ENCODE measurements at places on chromosomes 4 and X.

- DNase-seq = no peak
Observed at GRCh38 chr4:66430856-66431255, 760.6 kb upstream of the EPHA5 start.

DNA sequence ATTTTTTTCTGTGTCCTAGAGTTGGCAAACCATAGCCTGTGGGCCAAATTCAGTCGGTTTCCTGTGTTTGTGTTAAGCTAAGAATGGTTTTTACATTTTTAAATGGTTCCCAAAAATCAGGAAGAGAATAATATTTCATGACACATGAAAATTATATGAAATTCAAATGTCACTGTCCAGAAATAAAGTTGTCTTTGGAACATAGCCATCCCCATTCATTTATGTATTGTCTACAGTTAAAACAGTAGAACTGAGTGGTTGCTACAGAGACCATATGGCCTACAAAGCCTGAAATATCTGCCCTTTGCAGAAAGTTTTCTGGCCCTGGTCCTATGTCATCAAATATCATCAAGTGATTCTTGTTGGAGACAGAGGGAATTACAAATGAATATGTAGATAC is 15.5 kb downstream of the FRMPD4 start:
- no peak for DNase-seq

- no peak for DNase-seq
Observed at GRCh38 chr4:143858456-143858855, 46.9 kb downstream of the GYPE start.

DNA sequence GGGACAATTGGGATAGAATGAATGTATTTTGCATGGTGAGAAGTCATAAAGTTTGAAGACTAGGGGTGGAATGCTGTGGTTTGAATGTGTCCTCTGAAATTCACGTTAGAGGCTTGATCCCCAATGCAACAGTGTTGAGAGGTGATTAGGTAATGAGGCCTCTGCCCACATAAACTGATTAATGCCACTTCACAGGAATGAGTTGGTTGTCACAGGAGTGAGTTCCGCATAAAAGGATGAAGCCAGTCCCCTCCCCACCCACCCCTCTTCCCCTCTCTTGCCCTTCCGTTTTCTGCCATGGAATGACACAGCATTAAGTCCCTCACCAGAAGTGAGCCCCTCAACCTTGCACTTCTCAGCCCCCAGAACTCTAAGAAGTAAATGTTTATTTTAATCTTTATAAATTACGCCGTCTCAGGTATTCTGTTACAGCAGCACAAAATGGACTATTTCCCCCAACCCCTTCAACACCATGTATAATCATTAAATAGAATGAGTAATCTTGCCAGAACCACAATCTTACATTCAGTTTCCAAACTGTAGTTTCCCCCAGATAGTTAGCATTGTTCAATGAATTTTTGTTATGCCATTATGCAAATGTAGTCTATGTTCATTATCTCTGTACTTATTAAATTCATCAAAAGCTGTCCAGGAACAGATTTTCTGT is 5.5 kb upstream of the MMAA start:
- DNase-seq = no peak

- DNase-seq = no peak
Observed at GRCh38 chr4:181078196-181078595, 1165.0 kb upstream of the TENM3 start.

DNA sequence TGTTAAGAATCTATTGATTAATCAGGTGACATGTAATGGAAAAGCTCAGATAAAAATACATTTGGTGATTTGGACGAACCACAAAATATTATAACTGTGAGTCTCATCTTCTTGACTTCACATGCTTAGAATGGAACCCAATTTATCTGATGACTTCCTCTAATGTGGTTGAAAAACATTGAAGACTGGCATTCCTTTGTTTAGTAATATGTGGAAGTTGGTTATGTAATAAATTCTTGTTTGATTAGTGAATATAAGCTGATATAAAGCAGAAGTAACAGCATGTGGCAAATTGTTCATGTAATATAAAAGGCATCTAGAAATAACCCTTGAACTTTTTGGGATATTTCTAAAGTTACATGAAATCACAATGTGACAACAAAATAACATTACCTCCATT is 9.7 kb downstream of the GIMD1 start:
- no peak for DNase-seq

DNA sequence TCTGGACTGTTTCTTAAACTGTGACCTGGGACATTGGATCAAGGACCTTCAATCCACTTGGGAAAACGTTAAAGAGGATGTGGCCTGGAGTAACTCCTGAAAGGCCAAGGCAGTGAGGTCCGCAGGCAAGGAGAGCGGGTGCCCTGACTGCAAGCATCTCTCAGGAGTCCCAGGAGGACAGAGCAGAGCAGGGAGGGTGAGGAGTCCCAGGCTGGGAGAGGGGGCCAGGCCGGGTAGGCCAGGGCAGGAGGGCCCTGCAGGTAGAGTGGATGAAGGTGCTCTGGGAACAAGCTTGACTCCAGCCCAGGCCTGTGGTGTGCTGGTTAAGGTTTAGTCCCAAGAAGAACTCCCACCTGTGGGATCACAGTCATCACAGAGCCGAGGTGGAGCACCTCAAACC is 13.8 kb downstream of the PNMA6E start:
- no peak for DNase-seq

GRCh38 chrX:39377773-39378172 is 576.5 kb downstream of the MID1IP1 start:
- DNase-seq = no peak

GRCh38 chr4:188864741-188865140 is 725.5 kb downstream of the TRIML1 start:
- no peak for DNase-seq

DNA sequence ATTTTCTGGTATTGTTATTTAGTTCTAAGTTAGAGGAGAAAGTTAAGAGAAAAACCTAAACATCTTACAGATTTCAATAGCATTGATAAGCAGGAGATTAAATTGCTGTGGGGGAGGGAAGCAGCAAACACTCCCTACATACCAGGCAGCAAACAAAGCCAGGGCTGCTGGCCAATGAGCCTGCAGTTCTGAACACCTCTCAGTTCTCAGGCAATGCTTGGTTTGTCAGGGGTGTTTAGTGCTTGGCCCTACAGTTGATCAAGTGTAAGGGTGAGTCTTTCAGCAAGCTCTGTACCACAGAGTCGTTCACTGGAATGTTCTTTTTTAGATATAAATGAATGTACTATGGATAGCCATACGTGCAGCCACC is 38.6 kb downstream of the EGFL6 start:
- DNase-seq = no peak

GRCh38 chr4:1488357-1488756 is 82.1 kb upstream of the NKX1-1 start:
- no peak for DNase-seq

DNA sequence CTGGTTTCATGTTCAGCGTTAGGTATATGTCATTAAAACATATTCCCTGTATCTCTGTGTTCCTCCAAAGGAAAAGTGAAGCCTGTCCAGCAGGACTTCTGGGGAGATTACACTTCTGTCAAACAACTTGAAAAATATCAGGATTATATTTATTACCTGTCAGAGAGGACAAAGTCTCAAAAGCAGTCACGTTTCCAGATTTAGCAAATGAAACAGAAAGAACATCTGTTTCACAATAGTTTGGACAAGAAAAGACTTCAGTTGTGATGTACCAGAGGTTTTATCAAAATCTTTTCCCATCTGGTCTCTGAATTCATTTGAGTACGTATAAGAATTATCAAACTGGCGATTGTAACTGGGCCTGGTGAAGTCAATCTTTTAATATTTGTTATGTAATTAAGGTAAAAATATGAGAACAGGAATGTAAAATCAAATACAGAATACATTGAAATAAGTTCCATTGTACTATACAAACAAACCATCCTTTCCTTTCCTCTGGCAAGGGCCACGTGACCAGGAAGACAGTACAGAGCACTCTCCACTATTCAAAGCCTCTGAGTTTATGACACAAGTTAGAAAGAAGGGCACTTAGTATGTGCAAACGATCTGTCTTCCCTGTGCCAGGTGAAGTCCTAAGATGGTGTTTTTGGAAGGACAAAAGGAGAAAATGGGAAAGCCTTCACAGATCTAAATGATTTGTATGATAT is 3.2 kb downstream of the CASP3 start:
- no peak for DNase-seq

- DNase-seq = no peak
Observed at GRCh38 chrX:19569930-19570329, 54.6 kb upstream of the MAP3K15 start.

DNA sequence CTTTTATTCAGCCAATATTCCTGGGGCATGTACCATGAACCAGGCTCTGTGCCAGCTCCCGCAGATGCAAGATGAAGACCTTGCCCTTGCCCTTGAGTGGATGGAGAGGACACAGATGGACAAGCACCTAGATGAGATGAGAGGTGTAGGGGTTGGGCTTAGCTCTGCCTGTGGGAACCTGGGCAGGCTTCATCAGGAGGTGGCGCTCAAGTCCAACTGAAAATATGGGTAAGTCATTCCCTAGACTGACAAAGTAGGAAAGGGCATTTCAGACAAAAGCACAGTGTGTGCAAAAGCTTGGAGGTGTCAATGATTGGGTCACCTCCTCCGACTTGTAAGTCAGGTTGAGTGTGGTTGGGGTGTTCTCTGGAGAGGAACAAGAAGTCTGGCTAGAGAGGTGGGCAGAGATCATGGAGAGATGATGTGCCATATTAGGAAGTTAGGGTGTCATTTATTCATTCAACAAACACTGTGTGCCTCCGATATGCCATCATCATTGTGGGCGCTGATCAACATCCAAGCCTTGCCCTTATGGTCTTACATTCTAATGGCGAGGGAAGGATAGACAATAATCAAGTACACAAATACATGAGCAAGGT is 64.6 kb downstream of the ANAPC4 start:
- DNase-seq = no peak

- DNase-seq = peak; percentile 46
Observed at GRCh38 chr4:92305148-92305877, 1.5 kb downstream of the GRID2 start.

DNA sequence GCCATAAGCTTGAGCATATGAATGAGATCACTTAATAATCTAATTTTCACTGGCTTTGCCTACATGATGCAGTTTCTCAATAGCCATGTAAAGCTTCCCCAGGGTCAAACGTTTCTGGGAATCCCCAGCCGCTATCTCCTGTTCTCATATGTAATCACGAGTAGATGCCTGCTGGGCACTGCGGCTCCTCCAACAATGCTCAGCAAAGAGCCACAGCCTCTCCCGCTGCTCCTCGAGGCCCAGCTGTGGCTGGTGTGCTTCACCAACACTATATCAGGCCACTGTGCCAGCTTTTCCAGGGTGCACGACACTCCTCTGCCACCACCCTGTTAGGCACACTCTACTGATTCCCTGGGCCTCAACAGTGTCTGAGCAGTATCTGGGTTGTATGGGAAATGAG is 78.3 kb upstream of the RASGEF1B start:
- no peak for DNase-seq

- DNase-seq = no peak
Observed at GRCh38 chr4:105840426-105841174, 54.7 kb upstream of the NPNT start.

GRCh38 chr4:87965501-87965975 is 10.0 kb upstream of the SPP1 start:
- no peak for DNase-seq

DNA sequence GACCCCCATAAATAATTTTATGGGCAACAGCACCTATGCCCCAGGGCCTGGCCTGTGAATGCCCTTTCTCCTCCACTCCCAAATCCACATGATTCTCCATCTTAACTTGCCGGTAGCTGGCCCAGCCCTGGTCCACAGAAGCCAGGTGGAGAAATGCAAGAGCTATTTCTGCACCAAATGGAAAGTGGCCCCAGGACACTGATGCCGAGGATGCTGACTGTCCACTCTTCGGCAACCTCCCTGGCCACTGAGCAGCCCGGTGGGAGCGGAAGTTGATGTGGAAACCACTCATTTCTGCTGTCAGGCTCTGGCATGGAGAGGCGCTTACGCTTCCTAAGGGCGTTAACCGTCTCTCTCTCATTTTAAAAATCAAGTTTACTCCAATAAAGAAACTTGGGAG is 58.8 kb downstream of the JAKMIP1 start:
- DNase-seq = no peak

GRCh38 chr4:15317246-15317645 is 110.6 kb upstream of the C1QTNF7 start:
- no peak for DNase-seq

DNA sequence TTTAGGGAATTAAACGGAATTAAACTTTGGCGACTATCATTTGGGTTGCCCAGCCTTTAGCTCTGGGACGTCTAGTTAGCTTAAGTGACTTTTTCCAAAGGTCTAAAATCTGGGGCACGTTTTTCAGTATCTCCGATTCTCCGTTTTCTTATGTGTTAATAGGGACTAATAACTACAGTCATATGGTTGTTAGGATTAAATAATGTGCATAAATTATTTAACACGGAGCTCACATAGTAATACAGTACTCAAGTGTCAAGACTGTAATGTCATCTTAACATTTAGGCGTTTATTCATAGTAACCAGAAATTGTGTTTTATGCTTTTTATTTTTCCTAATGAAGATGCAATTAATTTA is 466 bp upstream of the CCNA2 start:
- no peak for DNase-seq

DNA sequence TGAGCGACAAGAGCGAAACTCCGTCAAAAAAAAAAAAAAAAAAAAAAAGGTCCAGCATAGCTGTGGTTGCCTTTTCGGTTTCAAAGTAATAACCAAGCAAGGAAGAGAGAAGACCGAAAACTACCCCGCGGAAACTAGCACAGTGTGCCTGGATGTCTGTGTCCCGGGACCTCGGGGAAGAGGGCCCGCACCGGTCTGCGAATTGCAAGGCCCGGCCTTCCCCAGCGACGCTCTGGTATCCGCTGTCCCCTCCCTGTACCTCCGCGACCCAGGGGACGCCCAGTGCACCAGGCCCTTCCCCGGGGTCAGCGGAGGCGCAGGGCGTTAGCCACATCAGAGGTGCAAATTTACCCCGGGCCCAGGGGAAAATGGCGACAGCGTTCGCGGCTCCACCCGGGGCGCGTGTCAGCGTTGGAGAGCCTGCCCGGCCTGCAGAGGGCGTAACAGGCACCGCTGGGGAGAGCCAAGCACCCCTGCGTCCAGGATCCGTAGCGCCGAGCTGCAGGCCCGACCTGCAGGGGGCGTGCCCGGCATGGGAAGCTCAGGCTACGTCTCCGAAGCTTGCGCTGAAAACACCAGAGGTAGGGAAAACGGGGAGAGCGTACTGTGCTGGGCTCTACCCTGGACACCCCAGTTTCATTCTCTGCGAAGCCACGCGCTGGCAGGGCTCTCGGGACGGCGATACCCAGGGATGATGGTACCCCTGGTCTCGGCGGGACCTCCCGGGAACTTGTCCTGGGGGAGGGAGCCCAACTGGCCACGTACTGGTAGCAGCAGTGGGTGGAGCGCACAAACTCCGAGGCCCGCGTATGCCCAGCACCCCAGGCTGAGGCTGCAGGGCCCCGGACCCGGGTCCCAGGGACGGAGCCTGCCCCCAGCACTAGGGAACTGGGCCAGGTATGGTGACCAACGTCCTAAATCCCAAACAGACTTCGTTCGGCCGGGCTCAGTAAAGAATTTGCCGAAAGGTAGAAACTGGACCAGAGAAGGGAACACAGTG is 16.2 kb downstream of the NKX6-1 start:
- DNase-seq = no peak

GRCh38 chrX:44922980-44923379 is 50.0 kb downstream of the KDM6A start:
- DNase-seq = no peak
